ENCODE measurements at places on chromosomes 5 and 9. TPM values are rescaled to one million over a fixed set of nuclear protein-coding genes. Genes with fewer than 3 reads are reported as not detected.

DNA sequence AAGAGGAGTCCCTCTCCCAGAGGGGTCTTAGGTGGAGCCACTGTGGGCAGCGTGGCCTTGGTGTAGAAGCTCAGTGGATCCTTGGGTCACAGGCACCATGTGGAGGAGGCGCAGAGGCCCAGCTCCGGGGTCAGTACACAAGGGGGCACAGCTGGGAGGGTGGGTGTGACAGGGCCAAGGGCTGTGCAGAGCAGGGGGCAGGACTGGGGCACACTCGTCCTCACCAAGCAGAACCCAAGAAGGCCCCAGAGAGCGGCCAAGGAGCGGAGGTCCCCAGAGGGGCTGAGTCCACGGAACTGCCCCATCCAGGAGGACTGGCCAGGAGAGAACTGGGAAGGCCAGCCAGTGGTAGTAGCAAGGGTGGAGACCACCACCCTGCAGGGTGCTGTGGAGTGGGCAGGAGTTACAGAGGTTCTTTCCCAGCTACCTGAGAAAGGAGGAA, 2.5 kb upstream of the LPCAT1 start:
- no peak for DNase-seq

DNA sequence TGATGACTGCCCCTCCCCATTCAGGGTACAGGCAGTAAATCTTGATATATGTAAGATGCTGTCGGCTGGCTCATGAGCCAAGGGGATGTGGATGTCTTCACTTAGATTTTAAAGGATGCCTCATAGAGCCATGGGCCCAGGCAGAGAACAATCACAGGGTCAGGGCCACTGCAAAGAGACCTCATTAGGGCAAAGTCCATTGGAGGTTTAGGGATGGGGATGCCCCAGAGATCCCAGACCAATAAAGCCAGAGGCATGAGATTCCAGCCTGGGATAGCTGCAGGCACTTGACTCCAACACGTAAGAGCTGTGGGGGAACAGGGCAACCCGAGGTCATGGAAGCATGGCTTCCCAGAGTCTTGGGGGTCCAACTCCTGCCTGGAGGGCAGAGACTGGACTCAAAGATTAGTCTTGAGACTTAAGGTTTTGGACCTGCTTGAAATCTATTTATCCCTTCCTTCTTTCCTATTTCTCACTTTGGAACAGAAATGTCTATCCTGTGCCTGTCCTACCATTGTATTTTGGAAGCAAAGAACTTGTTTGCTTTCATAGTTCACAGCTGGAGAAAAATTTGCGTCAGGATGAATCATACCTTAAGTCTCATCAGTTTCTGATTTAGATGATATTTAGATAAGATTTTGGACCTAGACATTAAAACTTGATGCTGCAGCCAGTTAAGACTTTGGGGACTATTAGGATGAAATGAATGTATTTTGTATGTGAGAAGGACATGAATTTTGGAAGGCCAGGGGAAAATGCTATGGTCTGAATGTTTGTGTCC, 101.3 kb upstream of the ADRA1B start:
- no peak for DNase-seq

GRCh38 chr9:131762356-131762932, 22.6 kb upstream of the RAPGEF1 start:
- DNase-seq: no peak

DNA sequence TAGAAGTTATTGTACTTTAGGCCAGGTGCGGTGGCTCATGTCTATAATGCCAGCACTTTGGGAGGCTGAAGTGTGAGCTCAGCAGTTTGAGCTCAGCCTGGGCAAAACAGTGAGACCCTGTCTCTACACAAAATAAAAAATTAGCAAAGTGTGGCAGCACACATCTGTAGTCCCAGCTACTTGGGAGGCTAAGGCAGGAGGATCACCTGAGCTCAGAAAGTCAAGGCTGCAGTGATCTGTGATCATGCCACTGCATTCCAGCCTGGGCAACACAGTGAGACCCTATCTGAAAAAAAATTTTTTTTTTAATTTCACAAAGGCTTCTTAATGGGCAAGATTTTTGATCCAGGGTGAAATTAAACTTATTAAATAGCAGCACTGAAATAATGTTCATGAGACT, 92.8 kb downstream of the CDC42SE2 start:
- no peak for DNase-seq

DNA sequence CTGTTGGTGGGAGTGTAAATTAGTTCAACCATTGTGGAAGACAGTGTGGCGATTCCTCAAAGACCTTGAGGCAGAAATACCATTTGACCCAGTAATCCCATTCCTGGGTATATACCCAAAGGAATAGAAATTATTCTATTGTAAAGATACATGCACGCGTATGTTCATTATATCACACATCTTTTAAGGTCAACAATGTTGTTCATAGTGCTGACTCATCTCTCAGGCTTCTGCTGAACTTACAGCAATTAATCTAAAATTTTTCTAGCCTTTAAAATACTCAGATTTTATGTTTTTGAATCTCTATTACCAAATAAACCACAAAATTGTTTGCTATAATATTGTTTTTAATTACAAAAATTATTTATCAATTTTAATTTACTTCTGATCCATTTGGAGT, 38.8 kb upstream of the ZNF618 start:
- DNase-seq: no peak

- no peak for DNase-seq
Observed at GRCh38 chr9:14136646-14137370, 177.1 kb downstream of the NFIB start.

- DNase-seq: no peak
Observed at GRCh38 chr5:151154931-151155774, 2.4 kb downstream of the ANXA6 start.

DNA sequence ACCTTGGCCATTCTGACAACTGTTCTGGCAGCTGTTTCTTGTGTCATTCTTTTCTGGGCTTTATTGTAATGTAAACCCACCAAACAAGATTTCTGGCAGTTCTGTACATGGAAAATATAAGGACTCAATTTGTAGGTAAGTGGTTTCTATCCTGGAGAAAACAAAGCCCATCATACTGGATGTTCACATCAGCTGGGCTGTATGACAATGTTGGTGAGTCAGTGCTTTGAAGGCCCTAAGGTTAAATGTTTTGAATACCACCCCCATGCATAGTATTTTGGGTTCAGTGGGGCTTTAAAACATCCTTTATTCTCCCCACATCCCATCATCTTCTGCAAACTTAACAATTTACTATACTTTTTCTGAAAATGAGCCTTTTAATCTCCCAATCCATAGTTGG, 52.5 kb downstream of the SH3GL2 start:
- DNase-seq: no peak

- DNase-seq: no peak
Observed at GRCh38 chr9:136119061-136119882, 597 bp upstream of the TMEM250 start.

GRCh38 chr5:156534085-156534484, 207.1 kb downstream of the SGCD start:
- no peak for DNase-seq

PCDHB5 gene
- total RNA-seq: 0.53 TPM

All from pulmonary artery endothelial cell (primary cell).